Activated naive CD4-positive, alpha-beta T cell (primary cell): ENCODE measurements at places on chromosomes 2 and 18.

DNA sequence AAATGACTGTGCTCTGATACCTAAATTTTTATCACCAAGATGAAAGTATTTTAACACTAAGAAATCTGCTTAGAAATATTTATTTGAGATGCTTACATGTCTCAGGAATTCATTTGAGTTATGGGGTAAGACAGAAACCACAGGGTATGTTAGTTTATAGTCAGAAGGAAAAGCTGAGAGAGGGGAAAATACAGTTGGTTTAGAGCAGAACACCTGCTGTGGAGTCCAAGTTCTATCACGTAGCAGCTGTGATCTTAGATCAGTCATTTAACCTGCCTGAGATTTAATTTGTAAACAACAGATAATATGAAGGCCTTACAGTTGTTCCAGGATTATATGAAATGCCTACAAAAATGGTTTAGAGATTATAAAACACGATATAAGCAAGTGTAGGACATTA, 29.0 kb downstream of the PDE6D start:
- no peak for DNase-seq

- no peak for DNase-seq
Measured at GRCh38 chr2:203687165-203687564, 19.3 kb upstream of the CD28 start.

- DNase-seq, result no peak
Measured at GRCh38 chr2:235609321-235609720, 115.5 kb downstream of the AGAP1 start.

GRCh38 chr2:204862809-204863208, 317.5 kb downstream of the PARD3B start:
- no peak for DNase-seq

GRCh38 chr2:235274023-235274422, 219.8 kb upstream of the AGAP1 start:
- DNase-seq, result no peak

- DNase-seq, result no peak
Measured at GRCh38 chr18:6370886-6371635, 43.6 kb downstream of the L3MBTL4 start.

DNA sequence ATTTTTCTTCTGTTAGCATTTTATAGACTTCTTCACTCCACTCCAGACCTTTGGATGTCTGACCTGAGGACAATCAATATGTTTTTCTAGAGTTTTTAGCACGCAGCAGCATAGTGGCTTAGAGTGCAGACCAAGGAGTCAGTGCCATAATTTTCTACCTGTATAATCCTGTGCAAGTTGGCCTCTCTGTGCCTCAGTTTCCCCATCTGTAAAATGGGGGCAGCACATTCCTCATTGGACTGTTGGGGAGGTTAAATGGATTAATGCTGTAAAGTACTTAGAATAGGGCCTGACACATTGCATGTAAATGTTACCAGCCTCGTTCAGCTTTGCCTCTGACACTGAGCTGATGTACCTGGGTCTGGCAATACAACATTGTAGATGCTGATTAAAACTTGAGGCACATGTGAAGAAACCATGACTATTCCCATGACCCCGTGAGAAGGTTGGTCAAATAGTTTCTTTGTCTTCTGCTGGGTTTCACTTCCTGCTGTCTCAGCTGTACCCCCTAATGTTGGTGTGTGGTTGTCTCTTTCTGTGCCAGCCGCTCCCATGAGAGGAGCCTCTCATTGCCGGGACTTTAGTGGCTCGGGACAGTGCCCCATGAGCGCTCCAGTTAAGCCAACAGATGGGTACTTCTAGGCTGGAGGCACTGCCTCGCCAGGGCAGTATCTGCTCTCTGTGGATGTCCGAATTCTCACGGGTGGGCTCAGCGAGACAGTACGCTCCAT, 125.3 kb downstream of the SH3RF3 start:
- no peak for DNase-seq

DNA sequence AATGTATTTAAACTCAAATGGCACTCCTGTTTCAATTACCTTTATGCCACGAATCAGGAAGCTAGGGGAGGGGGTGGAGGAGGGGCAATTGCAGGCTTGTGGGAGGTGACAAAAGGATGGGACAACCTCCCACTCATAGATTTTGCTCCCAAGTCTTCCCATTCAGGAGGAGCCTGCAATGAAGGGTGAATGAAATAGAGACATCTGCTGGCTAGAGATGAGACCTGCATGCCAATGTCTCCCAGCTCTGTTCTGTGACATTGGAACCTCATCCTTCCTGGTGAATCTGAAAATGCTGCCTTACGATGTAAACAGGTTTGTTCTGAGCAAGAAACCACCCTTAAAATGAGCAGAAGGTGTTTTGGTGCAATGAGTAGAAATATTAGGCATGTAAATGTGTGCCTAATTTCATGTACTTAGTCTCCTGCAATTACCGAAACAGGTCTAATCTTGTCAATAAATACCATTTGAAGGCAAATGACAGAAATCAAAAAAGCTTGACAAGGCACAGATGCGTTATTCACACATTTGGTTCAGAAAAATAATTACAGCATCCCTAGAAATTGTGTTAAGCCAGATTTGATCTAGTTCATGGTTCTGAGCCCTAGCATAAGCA, 2.7 kb upstream of the PID1 start:
- DNase-seq, result no peak

- DNase-seq, result peak; percentile 17
Measured at GRCh38 chr2:170815746-170816503, 762 bp upstream of the GAD1 start.

DNA sequence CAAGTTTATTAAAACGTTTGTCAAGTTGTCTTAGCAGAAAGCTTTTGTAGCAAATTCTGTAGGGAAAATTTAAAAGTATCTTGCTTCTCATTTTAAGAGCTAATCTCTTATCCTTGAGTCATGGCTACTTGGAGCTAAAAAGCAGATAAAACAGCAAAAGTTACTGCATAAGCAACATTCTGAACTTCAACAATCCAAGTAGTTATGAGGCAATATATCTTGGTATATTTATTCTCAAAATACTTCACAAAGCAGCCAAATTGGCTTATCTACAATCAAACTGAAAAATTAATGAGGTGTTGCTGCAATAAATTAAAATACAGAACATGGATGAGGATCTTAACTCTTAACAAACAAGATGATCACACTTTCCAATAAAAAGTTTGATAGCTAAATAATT, 306.5 kb downstream of the PIEZO2 start:
- no peak for DNase-seq

DNA sequence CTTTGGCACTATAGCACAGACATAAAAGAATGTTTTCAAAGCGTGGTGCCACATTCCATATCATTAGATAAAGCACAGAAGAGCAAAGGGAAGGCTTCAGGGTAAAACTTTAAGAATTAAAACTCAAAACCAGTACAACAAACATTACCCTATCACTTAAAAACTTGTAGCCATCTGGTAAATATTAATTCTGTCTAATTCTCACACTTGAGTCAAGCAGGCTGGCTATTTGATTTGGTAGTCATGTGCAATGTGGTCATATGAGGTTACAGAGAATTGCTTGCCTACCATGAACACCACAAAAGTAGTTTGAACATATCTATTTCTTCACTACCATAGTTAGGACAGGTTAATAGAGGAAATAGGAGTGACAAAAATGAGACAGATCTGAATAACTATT, 244.9 kb downstream of the IRS1 start:
- no peak for DNase-seq

DNA sequence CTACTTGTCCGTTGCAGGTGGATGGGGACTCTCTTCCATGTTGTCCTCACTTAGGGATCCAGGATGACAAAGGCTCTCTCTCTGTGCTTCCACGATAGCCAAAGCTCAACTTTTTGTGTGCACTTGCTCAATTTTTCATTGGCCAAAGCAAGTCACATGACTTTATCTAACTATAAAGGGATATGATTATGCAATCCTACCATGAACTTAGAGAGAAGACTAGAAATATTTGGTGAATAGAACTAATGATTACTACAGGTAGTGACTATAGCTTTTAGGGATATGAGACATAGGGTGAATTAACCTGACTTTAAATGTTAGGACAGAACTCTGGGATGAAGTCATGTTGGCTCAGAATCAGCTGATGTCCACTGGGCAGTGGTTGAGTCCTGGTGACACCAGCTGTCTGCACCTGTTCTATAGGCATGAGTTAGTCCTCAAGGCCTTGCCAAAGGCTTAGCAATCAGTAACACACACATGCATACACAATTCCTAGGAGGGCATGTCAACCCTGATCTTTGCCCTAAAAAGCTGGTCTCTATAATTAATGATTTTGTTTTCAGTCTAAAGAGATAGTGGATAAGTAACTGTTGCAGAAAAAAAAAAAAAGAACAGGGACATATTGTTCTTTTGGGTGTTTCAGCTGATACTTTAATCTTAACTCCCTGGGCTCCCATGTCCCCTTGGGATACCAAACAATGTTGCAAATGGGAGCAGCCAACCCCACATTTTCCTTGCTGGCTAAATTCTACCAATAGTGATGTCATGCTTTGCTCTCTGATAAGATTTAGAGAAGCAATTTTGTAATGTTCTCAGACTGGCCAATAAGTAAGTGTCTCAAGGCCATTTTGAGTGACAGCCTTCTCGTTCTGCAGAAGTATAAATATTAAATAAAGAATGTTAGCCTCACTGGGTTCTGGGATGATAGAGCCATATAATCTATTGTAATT, 12.5 kb upstream of the HK2 start:
- DNase-seq, result no peak

- DNase-seq, result no peak
Measured at GRCh38 chr18:36578871-36579710, 249.7 kb downstream of the TPGS2 start.

GRCh38 chr2:34815052-34815741, 1216.1 kb upstream of the FAM98A start:
- DNase-seq, result no peak

DNA sequence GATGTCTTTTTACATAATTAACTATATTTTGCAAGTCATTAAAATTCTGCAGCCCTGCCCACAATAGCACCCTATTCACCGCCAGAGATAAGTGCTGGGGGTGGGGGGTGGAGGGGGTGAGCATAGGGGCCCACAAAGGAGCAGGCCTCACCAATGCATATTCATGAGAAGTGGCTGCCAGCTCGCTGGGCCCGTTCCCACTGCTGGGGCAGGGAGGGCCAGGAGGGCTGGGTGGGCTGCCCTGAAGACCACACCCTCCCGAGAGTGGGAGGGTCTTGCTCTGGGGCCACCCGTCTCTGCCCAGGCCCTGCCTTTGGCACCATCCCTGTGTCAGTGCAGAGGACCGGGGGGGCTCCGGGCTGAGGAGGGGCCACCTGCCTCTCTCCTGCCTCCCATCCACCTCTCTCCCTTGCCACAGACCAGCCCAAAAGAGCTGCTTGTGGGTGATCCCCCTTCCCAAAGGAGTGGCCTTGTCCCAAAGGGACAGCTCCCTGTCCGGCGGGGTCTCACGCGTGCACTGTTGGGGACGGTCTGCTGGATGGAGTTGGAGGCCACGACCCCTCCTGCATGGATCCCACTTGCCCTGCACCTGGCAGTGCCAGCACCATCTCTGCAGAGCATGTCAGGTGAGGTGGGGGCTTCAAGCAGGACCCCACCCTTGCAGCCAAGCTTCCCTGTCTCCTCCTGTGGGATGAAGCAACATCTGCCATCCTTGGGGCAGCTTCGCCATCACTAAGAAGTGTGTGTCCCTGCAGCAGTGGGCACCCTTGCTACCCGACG, 138.8 kb upstream of the GPC1 start:
- DNase-seq, result no peak

- DNase-seq, result no peak
Measured at GRCh38 chr18:9233771-9234440, 97.3 kb downstream of the ANKRD12 start.

GRCh38 chr18:10020171-10020570, 106.4 kb downstream of the VAPA start:
- no peak for DNase-seq

GRCh38 chr2:240387669-240388358, 47.6 kb upstream of the GPC1 start:
- no peak for DNase-seq

DNA sequence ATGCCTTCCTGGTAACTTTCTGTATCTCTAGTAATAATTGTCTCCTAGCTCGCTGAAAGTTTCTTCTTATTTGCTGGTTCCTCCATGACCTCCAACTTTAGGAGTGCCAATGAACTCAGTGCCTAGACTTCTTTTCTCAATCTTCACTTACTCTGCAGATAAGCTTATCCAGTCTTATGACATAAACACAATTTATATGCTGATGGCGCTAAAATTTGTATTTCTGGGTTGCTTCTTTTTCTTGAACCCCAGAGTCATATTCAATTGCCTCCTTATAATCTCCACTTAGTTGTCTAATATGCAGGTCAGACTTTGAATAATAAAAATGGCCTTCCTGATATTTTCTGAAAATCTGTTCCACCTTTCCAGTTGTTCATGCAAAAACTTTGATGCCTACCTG, 182.5 kb downstream of the FSHR start:
- no peak for DNase-seq

- DNase-seq, result no peak
Measured at GRCh38 chr2:105778080-105778607, 33.4 kb downstream of the NCK2 start.

GRCh38 chr2:238920601-238921001, 72.7 kb downstream of the TWIST2 start:
- DNase-seq, result no peak

GRCh38 chr2:182355815-182356214, 71.0 kb downstream of the PDE1A start:
- DNase-seq, result no peak

- DNase-seq, result no peak
Measured at GRCh38 chr2:215866606-215867005, 146.7 kb downstream of the MREG start.

GRCh38 chr2:206657087-206657486, 14.8 kb downstream of the FAM237A start:
- DNase-seq, result no peak

GRCh38 chr2:138421315-138421970, 80.1 kb upstream of the SPOPL start:
- DNase-seq, result no peak

DNA sequence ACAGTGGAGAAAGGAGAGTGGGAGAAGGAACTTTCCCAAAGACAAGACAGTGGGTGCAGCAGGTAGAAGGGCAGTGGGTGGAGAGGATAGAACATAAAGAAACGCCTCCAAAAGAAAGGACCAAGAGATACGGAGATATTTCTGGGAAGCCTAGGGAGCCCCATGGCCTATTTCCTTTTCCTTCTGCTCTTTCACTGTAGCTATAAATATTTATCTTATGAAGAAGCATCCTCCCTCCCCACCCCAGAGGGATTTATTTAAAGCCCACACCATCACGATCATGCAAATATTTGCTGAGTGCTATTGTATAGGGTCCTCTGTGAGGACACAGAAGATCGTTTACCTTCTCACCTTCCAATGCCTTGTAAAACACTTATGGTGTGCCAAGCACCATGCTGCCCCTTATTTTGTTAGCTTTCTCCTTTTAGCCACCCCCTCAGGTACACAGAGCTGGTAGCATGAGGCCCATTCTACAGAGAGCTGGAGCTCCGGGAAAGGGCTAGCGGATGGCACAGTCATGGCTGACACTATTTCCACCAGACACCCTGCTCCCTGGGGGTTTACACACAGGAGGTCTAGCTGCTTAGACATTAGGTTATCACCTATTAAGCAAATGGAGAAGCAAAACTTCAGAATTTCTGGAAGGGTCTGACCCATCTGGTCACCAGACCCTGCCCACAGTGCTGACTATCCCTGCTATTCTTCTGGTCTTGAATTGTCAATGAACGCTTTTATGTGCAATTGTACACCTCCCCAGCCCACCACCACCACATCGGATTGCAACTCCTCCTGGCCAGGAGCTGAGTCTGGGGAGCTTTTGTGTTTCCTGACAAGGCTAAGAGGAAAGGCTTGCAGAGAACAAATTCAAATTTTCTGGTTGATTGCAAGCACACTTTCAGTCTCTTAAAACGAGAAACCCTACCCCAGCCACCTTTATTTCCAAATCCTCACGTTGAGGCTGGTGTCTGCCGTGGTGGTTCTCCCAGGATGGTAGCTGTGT, 91.8 kb upstream of the KLF7 start:
- no peak for DNase-seq
